Activated T-cell treated with anti-CD3 and anti-CD28 coated beads, Interleukin-2, amount 50 U/mL, for 72 hours (primary cell): ENCODE measurements at places on chromosomes 5 and 9. TPM values are rescaled to one million over a fixed set of nuclear protein-coding genes. Genes with fewer than 3 reads are reported as not detected.

The RAB3C gene
- total RNA-seq = not detected

DNA sequence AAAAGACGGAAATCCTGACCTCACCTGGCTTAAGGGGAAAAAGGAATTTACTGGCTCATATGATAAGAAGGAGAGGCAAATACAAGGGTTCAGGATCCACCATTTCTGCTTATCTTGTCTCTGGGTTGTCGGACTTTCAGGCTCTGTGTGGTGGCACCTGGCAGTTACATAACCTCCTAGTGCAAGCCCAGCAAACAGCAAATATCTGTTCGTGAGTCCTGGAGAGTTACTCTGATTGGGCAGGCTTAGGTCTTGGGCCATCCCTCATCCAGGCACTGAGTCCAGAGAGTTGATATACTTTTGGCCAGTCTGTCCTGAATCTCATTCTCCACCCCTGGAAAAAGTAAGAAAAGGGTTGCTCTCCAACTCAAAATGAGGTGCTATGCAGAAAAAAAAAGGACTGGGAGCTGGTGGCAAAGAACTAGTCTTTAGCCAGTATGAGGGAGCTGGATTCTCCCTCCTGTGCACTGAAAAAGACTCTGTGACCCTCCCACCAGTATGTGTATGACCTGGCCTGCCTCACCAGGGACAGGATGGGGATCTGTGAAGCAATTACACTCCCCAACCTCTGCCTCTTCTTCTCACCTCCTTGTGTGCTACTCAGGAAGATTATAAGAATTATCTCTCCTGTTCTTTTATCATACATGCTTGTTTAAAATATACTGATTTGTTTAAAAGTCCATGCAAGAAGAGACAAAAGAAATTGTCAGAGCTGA lies 282.9 kb downstream of the ARHGAP26 start:
- DNase-seq = no peak

DNA sequence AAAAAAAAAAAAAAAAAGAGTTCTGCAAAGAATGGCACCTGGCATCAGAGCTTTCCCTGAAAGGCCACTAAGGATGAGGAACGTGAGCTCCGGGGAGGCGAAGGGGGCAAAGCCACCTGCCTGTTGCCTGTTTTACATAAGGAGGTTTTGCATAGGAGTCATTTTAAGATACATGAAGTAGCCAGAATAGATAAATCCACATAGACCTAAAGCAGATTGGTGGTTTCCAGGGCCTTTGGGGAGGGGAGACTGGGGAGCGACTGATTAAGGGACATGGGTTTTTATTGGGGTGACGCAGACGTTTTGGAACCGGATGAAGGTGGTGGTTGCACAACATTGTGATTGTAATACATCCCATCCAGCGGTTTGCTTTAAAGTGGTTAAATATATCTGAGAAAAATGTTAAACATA lies 7.1 kb downstream of the NEK6 start:
- no peak for DNase-seq

DNA sequence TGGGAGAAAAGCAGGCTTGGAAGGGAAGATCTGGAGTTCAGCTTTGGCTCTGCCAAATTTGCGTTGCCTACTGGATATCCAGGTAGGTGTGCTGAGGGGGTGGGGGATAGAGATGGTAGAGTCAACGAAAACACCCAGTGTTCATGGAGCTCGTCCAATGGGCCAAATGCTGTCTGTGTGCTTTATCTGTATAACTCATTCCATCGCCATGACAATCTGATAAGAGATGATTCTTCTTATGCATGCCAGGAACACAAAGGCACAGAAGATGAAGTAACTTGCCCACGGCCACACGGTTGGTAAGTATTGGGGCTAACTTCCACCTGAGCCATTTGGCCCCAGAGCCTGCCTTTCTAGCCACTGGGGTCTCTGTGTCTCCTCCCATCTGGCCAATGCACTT lies 53.2 kb downstream of the BOD1 start:
- DNase-seq = no peak

GRCh38 chr5:148443998-148444397 lies 60.2 kb downstream of the FBXO38 start:
- peak; percentile 24 for DNase-seq
